ENCODE measurements at places on chromosomes 5 and 9.

DNA sequence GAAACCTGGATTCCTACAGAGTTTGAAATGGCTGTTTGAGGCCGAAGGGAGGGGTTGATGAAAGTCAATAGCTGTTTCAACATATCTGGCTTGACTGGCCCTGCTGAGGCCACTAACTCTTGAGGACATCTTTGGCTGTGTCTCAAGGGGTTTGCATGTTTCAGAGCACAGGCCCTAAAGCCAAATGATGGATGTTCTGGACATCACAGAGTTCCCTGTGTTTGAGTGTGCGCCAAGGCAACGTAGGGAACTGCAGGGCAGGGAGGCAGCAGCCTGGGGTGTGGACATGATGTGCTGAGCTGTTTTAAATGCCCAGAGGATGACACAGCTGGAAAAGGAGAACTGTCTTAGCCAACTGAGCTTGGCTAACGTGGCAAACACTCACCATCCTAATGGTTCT lies 89.6 kb downstream of the RAPGEF1 start:
- no peak for DNase-seq

GRCh38 chr5:160060001-160060400 lies 51.1 kb downstream of the TTC1 start:
- DNase-seq: no peak

- DNase-seq: no peak
Observed at GRCh38 chr5:5350101-5350500, 72.4 kb upstream of the ICE1 start.

- DNase-seq: no peak
Observed at GRCh38 chr5:35476036-35476435, 141.6 kb upstream of the SPEF2 start.

GRCh38 chr5:179187229-179187678 lies 127.1 kb downstream of the ZNF354C start:
- DNase-seq: no peak

DNA sequence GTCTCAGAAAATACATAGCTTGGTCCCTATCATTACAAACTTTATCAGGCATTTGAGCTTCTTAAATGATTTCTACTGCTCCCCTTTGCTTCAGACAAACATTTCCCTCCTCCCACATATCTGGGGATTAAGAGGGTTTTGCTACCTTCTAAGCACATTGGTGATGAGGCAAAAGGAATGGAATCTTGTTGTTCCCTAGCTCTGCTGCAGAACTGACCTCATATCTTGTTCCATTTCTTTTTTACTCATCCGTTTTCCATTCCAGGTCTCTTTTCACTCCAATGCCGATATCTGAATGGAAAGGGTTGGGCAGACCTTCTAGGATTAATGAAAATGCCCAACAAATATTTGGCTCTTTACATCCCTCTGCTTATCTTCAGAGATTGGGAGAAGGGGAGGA lies 444.6 kb downstream of the ZNF608 start:
- DNase-seq: no peak

- DNase-seq: no peak
Observed at GRCh38 chr9:28024676-28025075, 451.4 kb upstream of the C9orf72 start.

DNA sequence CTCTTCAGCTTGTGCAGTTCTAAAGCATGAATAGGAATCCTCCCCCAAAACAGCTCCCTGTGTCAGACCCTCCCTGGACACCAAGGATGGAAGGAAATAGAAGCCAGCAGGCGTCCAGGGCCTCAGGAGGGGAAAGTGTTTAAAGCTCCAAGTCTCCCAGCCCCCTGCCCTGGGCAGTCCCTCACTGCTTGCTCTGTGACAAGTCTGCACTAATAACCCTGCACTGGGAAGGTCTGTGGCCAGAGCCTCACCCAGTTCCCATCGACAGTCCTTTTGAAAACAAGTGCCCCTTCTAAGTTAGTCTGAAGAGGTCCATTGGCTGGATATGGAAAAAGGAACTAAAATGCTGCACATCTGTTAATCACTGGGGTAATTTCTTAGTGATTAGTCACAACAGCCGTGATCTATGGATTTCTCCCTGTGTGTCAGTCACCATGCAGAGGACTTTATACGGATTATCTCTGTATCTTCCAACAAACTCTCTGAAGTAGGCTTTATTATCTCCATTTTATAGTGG lies 195.3 kb downstream of the FBXL7 start:
- DNase-seq: no peak

- no peak for DNase-seq
Observed at GRCh38 chr9:5052838-5053237, 67.8 kb downstream of the JAK2 start.
